ENCODE measurements at places on chromosomes 11 and 22.

- peak; percentile 8 for DNase-seq
Observed at GRCh38 chr22:19716041-19716828, 1.9 kb downstream of the SEPTIN5 start.

DNA sequence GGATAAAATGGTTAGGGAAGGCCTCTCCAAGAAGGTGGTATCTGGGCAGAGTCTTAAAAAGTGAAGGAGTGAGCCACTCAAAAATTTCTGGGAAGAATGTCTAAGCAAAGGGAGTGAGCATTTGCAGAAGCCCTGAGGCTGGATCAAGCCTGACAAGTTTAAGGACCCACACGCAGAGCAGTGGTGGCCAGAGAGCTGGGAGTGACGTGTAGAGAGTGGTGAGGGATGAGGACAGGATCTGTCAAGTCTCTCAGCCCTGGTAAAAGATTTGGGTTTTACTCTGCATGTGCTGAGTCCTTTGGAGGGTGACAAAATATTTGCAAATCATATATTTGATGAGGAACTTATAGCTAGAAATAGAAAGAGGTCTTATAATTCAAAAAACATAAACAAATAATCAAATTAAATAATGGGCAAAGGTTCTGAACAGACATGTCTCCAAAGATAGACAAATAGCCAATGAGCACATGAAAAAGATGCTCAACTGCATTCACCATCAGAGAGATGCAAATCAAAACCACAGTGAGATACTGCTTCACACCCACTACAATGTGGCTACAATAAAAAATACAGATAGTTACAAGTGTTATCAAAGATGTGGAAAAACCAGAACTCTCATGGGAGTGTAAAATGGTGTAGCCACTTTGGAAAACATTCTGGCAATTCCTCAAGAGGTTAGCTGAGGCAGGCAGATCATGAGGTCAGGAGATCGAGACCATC lies 107.2 kb upstream of the NNMT start:
- no peak for DNase-seq

DNA sequence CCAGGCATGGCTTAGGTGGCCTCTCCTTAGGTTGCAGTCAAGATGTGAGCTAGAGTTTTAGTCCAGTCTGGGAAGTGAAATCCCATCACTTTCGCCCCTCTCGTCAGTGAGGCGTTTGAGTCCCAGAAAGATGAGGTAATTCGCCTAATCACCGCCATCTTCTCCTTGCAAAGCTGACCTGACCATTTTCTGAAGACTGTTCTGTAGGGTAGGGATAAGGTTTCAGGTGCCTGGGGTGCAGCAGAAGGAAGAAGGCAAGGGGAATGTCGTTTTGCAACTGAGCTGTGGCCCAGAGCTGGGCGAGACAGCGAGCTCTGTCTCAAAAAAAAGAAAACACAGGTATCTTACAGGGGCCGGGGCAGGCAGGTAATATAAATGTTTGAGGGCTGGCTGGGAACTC lies 61.7 kb upstream of the CECR2 start:
- DNase-seq, result no peak

DNA sequence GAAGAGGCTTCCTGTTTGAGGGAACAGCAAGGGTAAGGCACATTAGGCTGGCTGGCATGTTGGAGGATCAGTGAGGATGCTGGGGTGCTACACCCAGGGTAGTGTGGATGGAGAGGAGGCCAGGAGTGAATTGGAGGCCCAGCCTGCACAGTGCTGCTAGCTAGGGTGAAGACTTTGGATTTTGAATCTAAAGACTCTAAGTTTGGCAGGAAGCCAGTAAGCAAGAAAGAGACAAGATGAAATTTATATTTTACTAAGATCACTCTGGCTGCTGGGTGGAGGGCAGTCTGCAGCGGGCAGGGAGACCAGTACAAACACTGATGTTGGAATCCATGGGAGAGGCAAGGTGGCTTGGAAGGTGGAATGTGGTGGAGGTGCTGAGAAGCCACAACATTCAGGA lies 43.6 kb downstream of the TSPAN18 start:
- no peak for DNase-seq

DNA sequence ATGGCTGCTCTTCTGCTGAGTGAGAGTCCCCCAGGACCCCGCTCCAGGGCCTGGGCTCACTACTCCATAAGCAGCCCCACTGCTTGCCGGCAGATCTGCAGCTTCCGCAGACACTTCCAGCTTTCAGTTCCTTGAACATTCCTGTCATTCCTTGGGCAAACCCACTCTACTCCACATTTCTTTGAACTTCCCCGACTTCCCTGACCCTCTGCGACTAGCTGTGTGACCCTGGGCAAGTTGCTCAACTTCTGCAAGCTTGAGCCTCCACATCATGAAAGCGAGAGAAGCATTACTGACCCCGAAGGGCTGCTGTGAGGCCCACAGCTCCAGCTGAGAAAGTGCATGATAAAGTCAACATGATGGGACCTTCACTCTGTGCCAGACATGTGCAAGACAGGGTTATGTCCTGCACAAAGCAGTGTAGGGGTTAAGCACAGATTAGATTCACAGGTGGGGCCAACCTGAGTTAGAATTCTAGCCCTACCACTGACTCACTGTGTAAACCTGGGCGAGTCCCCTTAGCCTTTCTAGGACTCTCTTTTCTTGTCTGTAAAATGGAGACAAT lies 51.8 kb downstream of the THAP12 start:
- DNase-seq, result no peak

DNA sequence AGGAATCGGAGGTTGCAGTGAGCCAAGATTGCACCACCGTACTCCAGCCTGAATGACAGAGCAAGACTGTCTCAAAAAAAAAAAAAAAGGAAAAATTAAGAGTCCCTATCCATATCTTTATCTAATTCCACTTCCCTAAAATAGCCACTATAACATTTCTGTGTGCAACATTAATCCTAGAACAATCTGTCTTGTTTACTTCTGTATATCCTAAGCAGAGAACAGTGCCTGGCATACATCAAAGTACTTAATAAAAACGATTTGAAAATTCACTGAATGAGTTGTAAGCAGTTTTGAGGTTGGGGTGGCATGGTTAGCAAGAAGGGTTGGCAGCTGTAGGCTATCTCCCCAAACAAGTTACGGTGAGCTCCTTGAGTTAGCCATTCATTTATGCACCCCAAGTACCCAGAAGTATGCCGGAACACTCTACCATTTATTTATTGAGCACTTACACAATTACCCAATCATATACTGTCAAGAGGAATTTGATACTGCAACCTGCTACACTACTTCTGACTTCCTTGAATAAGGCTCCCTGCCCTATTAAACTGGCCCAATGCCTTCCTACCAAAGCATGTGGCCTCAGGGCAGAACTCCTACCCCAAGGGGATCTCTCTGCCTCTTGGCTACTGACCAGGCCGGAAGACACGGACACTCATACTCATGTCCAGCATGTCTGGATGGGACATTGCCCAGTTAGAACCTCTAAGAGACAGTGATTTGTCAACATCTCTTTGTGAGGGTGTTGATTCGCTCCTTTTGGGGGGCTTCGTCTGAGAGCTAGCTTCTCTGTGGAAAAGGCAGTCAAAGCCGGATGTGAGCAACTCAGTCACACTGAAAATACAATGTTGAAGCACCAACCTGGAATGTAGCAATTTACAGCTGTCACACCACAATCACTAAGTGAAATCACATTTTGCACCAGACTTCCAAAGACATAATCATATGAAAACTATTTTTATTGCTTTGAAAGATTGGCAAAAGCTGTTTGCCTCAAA lies 16.3 kb upstream of the TMEM41B start:
- DNase-seq, result no peak

DNA sequence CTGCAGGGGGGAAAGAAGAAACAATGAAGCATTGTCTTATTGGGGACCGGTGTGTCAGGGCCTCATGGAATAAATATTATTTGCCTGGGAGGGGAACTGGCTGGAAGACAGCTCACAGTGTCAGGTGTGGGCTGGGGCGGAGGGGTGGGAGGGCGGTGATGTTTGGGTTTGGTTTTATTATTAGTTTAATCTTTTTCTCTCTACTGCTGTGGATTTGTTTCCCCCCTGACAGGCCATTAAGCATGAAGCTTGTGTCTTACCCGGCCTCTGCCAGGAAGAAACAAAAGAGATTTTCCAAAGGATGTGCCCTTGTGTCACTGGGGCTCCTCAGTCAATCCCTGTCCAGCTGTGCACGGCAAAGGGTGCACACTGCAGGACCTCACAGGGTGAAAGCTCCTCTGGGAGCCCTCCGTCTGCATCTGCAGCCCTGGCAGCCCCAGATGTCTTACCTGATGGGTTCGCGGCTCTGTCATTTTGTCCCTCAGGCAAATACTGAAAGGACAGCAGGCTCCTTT lies 203.1 kb upstream of the TMEM45B start:
- DNase-seq, result no peak

GRCh38 chr11:104155375-104155774 lies 8.6 kb downstream of the PDGFD start:
- DNase-seq, result no peak

DNA sequence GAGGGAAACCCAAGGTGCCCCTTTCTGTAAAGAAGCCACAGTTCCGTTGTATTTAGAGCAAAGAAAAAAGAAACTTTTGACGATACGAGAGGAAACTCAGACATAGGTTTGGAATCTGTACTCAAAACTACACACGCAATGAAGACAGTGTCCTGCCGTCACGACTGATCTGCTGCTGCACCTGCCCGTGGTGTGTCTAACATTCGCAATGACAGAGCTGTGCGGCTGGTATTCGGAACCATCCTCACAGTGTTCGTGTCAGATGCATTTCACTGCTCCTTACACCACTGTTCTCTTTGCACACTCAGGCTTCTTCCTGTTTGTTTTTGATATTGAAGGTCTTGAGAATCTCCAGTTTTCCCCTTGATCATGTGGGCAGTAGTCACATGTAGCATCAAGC lies 84.8 kb downstream of the RTL6 start:
- no peak for DNase-seq

GRCh38 chr22:41446057-41446501 lies 522 bp downstream of the TOB2 start:
- DNase-seq, result no peak

GRCh38 chr11:72932132-72932570 lies 117.9 kb downstream of the ATG16L2 start:
- no peak for DNase-seq

DNA sequence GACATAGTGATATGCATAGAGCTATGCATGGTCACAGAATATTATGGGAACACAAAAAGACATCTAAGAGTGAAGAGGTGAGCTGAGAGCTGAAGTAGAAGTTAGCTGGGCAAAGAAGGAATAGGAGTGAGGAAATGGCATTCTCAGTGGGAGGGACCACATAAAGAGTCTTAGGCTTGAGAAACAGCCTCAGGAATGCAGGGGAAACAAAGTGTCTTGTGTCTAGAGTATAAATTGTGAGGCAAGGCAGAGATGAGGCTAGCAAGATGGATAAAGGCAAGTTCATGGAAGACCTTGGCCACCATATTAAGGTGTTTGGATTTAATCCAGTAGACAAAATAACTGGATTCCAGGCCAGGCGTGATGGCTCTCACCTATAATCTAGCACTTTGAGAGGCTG lies 40.6 kb upstream of the CRTAM start:
- no peak for DNase-seq

GRCh38 chr22:40211476-40212054 lies 33.8 kb downstream of the TNRC6B start:
- DNase-seq, result no peak

DNA sequence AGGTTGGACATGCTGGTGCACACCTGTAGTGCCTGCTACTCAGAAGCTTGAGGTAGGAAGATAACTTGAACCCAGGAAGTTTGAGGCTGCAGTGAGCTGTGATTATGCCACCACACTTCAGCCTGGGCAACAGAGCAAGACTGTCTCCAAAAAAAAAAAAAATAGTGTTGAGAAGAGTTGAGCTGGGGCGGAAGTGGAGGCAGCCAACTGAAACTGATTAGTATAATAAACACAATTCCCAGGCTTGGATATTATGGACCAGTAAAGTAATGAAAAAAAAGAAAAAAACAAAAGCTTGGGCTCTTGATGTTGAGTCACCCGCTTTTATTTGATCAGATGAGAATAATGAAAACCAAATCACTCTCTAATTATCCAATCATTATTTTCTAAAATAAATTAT lies 21.0 kb downstream of the LDLRAD3 start:
- no peak for DNase-seq

- DNase-seq, result no peak
Observed at GRCh38 chr22:43995798-43996169, 28.3 kb upstream of the PARVB start.

- no peak for DNase-seq
Observed at GRCh38 chr11:85768473-85769146, 42.3 kb downstream of the SYTL2 start.

GRCh38 chr22:44146088-44146861 lies 34.5 kb upstream of the PARVG start:
- no peak for DNase-seq

GRCh38 chr22:46123694-46124382 lies 26.5 kb upstream of the PPARA start:
- DNase-seq, result no peak

DNA sequence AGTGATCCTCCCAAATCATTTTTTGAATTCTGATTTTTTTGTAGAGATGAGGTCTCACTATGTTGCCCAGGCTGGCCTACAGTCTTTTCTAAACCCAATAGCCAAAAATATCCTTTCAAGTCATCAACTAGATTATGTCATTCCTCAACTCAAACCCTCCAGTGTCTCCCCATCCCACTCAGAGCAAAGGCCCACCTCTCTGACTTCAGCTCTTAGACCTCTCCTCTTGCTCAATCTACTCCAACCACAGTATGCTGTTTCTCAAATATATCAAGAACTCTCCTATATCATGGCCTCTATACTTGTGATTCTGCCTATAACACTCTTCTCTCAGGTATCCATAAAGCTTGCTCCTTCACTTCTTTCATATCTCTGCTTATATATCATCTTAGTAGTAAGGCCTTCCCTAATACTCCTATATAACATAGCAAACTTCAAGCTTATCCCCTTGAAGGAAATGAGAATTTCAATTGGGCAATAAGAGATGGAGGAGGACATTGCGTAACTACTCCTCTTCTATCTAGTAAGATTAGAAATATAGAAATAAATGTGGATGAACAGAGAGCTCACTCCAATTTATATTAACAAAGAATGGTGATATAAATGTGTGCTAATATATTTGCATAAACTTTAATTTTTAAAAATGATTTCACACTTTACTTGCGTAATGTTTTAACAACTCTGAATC lies 24.5 kb downstream of the DLG2 start:
- no peak for DNase-seq

- DNase-seq, result no peak
Observed at GRCh38 chr11:74265256-74265655, 46.2 kb downstream of the P4HA3 start.

DNA sequence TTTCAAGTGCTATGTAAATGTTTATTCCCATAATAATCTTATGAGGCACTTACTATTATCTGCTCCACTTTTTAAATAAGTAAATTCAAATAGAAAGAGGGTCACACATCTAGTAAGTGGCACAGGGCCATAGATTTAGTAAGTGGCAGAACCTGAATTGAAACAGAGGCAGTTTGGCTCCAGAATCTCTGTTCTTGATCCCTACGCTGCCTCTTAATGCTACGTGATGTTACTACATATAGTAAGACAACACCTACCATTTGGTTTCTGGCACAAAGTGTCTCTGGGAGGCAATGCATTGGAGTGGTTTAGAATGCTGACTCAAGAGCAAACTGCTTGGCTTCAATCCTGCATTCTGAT lies 1018.3 kb downstream of the DLG2 start:
- DNase-seq, result no peak

GRCh38 chr22:25013607-25014006 lies 61.1 kb downstream of the KIAA1671 start:
- no peak for DNase-seq

All from right kidney (tissue), 9 donors.